ENCODE measurements at places on chromosomes 1 and 21.

DNA sequence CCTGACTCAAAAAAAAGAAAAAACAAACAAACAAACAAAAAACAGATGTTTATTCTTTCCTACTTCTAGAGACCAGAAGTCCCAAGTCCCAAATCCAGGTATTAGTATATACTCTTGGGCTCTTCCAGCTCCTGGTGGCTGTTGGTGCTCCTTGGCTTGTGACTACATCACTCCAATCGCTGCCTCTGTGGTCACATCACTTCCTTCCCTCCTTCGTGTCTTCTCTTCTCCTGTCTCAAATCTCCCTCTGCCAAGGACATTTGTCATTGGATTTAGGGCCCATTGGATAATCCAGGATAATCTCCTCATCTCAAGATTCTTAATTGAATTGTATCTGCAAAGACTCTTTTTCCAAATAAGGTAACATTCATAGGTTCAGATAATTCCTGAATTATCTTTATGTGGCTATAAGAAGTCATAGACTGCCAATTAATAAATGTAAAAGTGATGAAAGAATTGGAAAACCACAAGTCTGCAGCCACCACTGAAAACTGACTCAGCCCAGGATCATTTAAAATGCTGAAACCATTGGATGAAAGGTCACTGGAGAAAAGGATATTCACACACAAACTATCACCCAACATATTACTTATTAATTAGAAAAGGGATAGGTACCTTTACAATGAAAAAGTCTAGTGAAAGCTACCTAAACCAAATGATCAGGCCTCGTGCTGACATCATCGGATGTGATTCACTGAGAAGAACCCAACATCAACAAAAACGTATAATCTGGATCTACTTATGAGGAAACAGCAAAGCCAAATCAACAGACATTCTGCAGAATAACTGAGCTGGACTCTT, 67.1 kb downstream of the ZNF281 start:
- peak; percentile 12 for DNase-seq

DNA sequence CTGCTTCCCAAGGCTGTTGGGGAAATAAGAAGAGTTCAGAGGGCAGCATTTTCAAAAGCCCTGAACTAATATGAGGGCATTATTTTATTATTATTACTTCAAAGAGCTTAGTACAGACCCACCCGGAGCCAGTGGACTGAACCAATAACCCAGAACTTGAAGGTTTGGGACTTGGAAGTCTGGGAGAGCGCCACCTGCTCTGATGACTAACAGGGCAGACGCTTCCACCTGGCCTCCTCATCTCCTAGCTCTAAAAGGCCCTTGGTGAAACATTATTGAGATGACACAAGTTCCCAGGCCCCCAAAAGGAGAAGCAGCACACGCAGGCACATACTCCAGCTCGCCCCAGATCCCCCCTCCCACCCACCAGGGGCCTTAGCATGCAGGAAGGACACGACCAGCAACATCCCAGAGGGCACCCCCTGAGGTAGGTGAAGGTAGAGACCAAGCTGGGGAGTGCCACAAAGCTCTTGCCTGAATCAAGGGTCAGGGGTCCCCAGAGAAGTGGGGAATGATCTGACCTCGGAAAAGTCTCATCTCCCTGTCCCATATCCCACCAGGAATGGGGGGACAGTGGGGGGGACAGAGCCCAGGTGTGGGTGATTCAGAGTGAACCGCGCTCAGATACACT, 1.3 kb downstream of the DLGAP3 start:
- peak; percentile 37 for DNase-seq

- no peak for DNase-seq
Observed at GRCh38 chr1:5191470-5191869, 537.1 kb downstream of the AJAP1 start.

- peak; percentile 5 for DNase-seq
Observed at GRCh38 chr1:34983700-34984355, 1.3 kb downstream of the TMEM35B start.

GRCh38 chr1:87093286-87093685, 178.9 kb downstream of the HS2ST1 start:
- no peak for DNase-seq

DNA sequence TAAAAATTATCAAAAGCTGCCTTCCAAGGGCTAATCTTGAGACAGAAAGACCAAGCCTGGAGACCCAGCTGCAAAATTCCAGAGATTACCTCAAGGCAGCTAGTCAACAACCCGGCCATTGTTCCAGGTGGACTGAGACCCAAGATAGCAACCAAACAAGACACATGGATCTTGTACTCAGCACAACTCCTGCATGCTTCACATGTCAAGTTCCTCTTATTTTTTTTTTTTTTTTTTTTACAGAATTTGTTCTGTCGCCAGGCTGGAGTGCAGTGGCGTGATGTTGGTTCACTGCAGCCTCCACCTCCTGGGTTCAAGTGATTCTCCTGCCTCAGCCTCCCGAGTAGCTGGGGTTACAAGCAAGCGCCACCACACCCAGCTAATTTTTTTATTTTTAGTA, 40.1 kb downstream of the CD2 start:
- DNase-seq = no peak

DNA sequence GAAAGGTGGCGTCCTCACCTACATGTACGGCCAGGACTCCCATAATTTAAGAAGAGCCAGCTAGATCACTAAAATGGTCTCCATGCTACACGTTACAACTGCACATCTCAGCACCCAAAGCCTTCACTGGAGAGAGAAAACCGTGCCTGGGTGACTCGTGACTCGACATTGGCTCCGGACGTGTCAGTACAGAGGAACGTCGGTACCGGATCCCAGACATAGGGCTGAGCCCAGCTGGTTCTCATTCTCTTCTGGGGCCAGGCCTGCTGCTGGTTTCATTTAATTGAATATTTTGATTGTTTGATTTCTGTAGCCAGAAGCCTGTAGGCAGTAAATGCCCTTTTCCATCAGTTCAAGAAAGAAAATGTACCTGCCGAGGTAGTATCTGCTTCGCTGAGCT, 93.1 kb downstream of the HHIPL2 start:
- no peak for DNase-seq

DNA sequence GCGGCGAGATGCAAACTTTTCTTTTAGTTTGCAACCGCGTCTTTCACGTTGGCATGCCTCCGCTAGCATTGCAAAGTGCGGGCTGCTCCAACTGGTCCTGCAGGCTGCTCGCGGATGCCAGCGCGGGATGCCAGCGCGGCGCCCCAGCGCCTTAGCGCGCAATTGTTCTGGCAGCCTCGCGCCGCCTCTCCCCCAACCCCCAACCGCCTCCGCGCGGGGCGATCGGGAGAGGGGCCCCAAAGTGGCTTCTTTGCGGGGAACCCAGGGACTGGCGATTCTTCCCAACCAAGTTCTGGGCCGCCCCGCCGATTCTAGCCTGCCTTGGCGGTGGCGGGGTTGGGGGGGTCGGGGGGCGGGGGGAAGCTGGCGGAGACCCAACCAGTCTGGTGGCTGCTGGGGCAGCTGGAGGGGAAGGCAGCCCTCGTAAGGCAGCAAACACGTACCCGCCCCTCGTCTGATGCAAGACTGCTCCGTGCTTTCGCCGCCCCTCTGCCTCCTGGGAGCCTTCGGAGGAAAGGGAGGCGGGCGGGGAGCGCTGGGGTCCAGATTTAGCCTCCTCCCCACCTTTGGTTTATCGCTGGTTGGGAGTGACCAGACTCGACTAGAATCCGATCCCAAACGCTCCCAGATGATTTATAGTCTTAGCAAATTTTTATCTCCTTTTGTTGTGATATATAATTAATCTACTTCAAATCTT, 756 bp downstream of the PHGDH start:
- peak; percentile 91 for DNase-seq

DNA sequence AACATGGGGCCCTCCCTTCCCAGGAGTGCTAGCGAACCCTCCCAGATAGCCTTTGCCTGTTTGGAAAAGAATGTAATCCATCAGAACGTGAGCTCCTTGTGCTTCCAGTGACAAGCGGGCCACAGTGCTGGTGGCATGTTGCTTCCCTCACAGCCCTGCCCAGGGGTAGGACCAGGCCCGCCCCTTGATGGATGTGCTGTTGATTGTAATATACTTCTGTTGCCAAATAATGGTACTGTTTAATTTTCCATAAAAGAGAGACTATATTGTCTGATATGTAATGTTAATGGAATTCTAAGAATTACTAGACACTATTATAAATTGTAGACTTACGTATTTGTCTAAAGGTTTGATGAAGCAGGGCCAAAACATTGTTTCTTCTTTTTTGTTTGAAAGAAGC, 16.4 kb downstream of the ATP5PO start:
- no peak for DNase-seq
